ENCODE measurements at places on chromosomes 6 and 20. TPM values are rescaled to one million over a fixed set of nuclear protein-coding genes. Genes with fewer than 3 reads are reported as not detected.
A peak's percentile ranks its signal among the peaks of the same experiment; 100 is the strongest.

Gene RHAG
- not detected for total RNA-seq

- no peak for DNase-seq
Observed at GRCh38 chr6:41877051-41877680, 18.0 kb downstream of the USP49 start.

Gene PXDC1
- 103 TPM for total RNA-seq

DNA sequence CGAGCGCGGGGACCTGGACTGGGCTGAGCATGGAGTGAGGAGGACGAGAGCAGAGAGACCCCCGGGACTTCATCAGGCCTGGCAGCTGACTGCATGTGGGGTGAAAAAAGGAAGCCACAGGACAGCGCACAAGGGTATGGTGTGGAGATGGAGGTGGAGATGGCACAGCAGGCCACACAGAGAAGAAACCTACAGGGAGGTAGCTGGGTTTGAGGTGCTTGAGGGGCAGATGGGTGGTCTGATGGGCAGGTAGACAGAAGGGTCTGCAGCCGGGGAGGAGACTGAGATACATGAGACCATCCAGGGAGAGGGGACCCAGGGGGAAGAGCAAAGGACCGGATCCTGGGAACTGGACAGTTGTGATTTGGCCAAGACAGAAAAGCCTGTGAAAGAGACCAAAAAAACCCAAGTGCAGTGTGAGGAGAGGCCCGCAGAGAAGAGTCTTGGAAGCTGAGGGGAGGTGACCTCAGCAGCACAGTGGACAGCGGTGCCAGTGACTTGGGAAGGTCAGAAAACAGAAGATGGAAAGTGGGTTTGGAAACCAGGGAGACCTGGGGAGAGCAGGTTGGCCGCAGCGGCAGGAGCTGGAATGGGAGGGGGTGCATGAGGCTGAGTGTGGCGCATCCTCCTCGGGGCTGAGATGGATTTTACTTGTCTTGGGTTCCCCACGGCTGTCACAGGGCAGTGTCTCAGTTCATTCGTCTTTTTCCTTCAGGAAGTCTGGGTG, 5.5 kb downstream of the HLA-DPB1 start:
- peak; percentile 78 for DNase-seq

Gene HSPA1L
- 1.7 TPM for total RNA-seq

GRCh38 chr20:32505723-32506473, 79.2 kb downstream of the NOL4L start:
- peak; percentile 75 for DNase-seq

Gene GRM4
- total RNA-seq = not detected

- DNase-seq = no peak
Observed at GRCh38 chr6:93821953-93822352, 402.6 kb upstream of the EPHA7 start.
